Hematopoietic multipotent progenitor cell (in vitro differentiated cells): ENCODE measurements at places on chromosomes 5 and 9. TPM values are rescaled to one million over a fixed set of nuclear protein-coding genes. Genes with fewer than 3 reads are reported as not detected.

PAX5 gene
- 3.0 TPM for total RNA-seq

- DNase-seq, result no peak
Observed at GRCh38 chr9:87650611-87651295, 75.2 kb upstream of the CTSL start.

GRCh38 chr5:8788246-8788645, 757.6 kb downstream of the SEMA5A start:
- no peak for DNase-seq

TRMO gene
- total RNA-seq, result 24.5 TPM

ORM2 gene
- total RNA-seq, result not detected

GRCh38 chr5:41334758-41335157, 121.4 kb upstream of the C6 start:
- DNase-seq, result no peak

GRCh38 chr5:1495525-1495897, 28.2 kb downstream of the LPCAT1 start:
- DNase-seq, result no peak

SHOC1 gene
- total RNA-seq, result not detected

ZNF879 gene
- 5.4 TPM for total RNA-seq

PCDHGA9 gene
- 1.1 TPM for total RNA-seq

- DNase-seq, result no peak
Observed at GRCh38 chr5:96743065-96743768, 64.5 kb downstream of the ERAP1 start.

DNA sequence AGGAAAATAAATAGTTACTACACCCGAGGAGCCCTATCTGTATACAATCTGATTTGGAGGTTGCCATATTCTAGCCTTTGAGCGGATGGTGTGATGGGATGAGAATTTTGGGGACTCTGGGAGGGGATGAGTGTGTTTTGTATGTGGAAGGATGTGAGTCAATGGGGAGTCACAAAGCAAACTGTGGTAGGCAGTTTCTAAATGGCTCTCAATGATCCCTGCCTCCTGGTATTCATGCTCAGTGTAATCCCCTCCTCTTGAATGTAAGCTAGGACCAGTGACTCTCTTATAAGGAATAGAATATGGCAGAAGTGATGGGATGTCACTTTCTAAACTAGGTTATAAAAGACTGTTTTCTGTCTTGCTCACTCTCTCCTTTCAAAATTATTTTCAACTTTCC, 205.7 kb upstream of the RIOK2 start:
- no peak for DNase-seq

ABCA2 gene
- total RNA-seq, result 99.1 TPM

DNA sequence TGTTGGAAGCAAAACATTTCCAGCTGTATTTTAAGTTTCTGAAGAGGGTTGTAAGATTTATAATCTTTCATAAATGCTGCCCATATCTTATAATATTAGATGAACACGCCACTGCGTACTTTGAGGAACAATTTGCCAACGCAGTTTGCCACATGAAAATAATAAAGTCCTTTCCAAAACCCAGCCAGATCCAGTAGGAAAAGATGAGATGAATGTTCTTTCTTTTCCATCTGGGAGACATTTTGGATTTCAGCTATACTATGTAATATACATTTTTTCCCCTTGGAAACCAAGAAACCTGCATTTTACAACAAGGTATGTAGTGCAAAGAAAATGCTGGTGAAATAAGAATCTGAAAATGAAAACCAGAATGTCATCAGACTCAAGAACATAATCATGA, 125.4 kb downstream of the NFIB start:
- no peak for DNase-seq

- no peak for DNase-seq
Observed at GRCh38 chr5:140338336-140338735, 8.1 kb downstream of the HBEGF start.

STING1 gene
- 353 TPM for total RNA-seq

DNA sequence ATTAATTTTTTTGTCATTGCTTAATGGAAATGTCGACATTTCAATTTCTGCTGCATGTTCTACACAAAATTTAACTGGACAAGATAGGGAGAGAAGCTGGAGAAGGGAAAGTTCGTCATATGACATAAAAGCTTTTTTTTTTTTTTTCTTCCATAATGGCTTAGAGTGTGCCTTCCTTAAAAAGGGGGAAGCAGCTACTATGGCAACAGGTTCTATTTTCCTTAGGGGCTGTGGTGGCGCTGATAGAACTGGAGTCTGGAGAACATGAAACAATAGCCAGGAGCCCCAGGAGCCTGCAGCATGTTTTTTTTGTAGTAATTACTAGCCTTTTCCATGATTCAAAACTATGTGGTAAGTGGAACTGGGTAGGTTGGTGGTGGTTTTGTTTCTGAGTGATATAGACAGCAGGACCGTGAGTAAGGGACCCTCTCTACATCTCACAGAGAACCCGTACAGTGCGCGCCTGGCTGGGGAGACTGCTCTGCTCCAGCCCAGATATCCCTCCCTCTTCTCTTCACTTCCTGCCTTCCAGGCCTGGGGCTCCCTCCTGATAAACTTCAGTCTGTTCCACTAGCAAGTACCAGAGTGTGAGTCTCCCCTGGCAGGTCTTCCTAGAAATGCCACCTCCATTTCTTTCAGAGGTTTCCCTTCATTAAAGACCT, 301.6 kb downstream of the NR3C1 start:
- no peak for DNase-seq

LRRTM2 gene
- 0.27 TPM for total RNA-seq

- no peak for DNase-seq
Observed at GRCh38 chr9:38281196-38281595, 111.3 kb upstream of the ALDH1B1 start.

TEK gene
- 1.6 TPM for total RNA-seq

DNA sequence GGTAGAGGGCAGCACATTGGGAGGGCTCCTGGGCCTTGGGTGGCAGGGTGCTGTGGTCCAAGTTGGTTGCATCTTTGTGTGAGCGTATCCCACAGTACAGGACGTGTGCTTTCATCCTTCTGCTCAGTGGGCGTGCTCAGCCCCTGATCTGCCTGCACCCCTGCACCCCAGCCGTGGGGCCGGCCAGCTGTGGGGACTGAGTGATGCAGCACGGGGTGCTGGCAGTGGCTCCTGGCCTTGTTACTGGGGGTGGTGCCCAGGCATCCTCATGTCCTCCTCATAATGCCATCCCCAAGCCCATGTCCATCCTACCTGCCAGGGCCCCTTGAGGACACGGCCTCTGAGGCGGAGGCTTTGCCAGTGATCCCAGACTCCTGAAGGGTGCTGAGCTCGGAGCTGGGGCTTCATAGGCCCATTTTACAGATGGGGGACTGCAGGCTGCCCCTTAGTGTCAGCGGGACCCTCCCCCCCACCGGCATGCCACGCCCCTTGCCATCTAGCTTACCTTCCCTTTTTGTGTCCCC, 100.7 kb downstream of the PHF2 start:
- no peak for DNase-seq

- peak; percentile 80 for DNase-seq
Observed at GRCh38 chr5:150656191-150657132, 4.6 kb upstream of the MYOZ3 start.

DNA sequence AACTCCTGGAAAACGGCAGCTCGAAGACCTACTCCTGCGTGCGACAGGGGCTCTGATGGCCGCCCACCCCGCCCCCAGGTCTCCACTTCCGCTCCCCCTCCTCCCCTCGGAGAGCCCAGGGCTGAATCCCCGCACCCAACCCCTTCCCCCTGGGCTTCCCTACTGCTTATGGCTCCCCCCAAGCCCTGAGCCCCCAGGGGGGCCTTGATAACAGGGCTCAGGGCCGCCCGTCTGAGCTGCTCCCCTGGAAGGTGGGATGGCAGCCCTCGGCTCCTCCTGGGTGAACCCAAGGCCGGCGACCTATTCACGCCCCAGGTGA, 30.4 kb downstream of the GLT6D1 start:
- DNase-seq, result no peak

IL33 gene
- not detected for total RNA-seq

DNA sequence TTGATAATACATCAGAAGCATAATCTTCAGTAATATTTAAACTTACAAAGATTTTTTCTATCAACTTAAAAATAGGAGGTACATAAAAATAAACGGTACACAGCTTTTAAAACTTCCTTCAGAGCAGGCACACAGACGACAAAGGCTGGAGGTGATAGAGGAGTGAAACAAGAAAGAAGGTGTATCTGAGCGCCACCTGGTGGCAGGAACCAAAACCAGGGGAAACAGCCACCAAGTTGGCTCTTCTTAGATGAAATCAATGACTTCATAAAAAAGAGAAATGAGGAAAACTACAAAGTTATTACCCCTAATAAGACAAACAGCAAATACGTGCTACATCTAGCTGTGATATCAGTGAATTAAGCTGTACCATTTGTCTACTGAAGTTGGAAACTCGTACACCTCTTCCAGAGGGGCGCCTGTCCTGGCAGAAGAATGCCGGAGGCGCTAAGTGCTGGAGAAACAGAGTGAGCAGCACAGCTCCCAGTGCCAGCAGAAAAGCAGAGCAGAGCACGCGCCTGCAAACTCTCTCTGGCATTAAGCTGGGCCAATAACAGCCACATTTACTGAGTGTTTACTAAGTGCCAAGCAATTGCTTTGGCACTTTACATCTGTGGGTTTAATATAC, 85.9 kb downstream of the SETX start:
- peak; percentile 86 for DNase-seq

ADRA1B gene
- total RNA-seq, result not detected

DNA sequence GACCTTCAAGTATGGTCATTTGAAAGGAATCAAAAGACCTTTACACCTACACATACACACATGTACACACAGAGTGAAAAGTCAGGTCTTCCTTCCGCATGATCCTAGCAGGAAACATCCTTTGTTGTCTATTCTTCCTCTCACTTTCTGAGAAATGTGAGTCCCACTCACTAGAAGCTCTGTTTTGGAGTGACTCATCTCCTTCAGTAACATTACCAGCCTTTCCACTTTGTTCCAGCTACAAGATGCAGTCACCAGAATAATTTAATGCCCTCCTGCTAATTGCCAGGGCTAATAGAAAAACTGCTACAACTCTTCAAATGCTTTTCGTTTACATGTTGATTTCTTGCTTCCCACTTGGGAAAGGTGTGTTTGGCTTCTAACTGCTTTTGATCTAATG, 417.3 kb downstream of the RASEF start:
- DNase-seq, result no peak

MYMK gene
- total RNA-seq, result not detected

RIMOC1 gene
- 5.1 TPM for total RNA-seq

FGF18 gene
- 0.54 TPM for total RNA-seq

DNA sequence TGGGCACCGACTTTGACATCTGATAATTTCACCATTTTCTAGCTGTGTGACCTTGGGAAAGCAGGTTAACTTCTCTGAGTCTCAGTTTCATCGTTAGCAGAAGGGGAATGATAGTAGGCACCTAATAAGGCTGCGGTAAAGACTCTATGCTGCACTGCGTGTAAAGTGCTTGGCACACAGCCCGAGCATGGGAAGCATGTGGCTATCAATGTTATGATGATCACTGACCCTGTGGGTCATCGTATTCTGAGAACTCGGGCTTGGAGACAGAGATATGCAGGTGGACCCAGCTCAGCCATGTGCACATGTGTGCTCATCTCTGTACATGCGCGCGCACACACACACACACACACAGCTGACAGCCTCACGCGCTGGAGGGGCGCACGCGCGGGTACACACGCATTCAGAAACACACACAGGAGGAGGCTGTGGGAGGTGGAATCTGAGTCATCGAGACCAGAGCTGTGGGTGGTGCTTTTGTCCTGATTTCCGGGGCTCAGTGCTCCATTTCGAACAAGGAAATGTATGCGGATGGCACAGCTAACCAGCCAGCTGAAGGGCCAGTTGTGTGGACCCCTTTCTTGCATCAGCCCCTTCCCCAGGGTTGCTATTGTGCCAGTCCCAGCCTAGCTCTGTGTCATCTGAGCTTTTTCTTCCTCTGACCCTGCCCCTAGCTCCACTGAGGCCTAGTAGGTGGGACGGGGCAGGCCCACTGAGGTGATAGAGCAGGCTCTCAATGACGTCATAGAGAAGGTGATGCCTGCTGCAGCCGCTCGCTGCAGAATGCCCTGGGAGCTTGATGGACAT, 11.1 kb upstream of the ARAP3 start:
- no peak for DNase-seq

GLE1 gene
- total RNA-seq, result 32.6 TPM

DNA sequence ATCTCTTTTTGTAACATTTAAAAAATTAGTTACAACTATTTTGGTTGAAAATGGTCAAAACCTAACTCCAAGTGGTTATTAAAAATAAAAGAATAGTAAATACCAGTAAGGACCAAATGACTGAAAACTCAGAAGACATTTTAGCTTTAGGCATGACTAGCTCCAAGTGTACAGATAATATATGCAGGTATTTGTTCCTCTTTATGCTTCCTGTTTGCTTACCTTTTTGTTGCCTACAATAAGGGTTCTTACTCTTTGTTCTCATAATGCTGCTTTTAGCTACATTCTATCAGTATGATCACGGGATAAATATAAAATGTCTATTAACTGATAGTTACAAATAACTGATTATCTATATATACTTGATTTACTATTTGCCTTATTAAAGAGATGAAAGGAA, 259.6 kb downstream of the CDH12 start:
- DNase-seq, result no peak

- no peak for DNase-seq
Observed at GRCh38 chr5:80835128-80835527, 125.0 kb upstream of the RASGRF2 start.

DNA sequence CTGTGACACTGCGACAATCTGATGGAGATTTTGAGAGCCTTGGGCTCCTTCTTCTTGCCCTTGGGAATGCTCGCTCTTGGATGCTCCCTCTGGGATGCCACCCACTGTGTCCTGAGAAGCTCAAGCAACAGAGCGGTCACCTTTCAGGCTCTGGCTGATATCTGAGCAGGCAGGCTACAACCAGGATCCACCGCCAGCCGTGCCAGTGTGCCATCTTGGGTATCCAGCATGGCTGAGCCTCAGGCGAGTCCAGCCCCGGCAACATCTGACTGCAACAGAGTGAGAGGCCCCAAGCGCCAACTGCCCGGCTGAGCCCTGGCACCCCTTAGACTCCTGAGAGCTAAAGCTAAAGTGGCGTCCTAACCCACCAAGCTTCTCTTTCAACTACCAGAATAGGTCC, 202.1 kb downstream of the IRX2 start:
- no peak for DNase-seq

DNA sequence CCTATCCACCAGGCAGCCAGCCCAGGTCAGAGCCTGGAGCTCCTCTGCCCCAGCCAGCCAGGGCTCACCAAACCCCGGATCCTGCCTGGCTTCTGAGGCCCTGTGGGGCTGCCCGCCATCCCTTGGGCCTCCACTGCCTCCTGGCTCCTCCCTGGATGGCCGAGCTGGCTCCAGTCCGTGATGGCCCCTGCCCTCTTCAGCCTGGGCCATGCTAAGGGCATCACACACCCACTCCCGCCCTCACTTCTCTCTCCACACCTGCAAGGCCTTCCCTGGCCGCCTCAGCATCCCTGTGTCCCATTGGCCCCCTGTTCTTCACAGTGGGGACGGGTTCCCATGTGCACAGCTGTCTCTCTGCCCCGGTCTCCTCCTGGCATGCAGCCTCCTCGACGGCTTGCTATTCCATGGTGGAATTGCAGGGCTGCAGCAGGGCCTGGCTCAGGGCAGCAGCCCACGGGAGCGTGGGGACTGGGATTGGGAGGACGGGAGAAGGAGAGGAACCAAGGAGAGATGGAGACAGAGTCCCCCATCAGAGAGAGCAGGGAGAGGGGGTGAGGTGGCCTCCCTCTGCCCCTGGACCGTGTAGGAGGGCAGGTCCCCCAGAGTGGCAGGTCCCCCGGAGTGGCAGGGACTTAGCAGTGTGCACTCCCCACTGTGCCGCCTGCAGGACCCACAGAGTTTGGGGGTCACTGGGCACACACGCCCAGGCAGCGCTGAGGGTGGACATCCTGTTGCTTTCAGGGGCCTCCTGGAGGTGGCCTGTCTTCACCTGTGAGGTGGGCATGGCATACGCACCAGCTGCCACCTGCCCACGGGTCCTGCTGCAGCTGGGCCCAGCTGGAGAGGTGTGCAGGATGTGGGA, 16.7 kb upstream of the RNU6ATAC start:
- DNase-seq, result no peak
